ENCODE measurements at places on chromosomes 2 and 18. TPM values are rescaled to one million over a fixed set of nuclear protein-coding genes. Genes with fewer than 3 reads are reported as not detected.

The ANKRD30B gene
- 0.10 TPM for polyA plus RNA-seq

The CCDC150 gene
- polyA plus RNA-seq: 16.1 TPM

The GAREM1 gene
- polyA plus RNA-seq: 11.8 TPM

The MEIS1 gene
- polyA plus RNA-seq: 34.3 TPM

DNA sequence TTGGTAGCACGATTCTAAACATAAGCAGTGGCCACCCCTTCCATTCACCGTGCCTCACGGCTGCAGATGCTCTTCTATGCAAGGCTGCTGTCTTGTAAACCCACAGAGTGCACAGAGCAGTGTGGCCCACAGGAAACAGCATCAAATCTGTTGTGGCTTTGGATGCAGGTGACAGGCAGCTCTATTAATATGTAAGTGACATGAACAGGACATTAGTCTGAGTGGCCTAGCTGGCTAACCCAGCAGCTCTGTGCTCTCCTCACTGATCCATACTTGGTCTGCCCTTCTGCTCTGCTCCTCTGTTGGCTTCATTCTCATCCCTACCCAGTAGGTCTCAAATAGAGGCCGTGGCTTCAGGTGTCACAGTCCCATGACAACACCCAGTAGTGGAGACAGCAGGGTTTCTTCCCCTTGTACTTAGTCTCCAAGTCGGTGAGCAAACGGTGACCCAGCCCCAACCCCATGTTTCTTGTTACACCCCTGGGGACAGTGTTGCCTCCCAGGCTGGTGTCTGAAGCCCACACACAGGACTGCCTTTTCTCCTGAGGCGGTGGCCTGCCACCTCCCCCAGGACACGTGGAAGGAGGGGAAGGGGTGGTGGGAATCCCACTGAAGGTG lies 5.8 kb downstream of the SH3RF3 start:
- no peak overlapping the region for H3K27ac ChIP-seq
- H3K4me1 ChIP-seq: no peaks in the 10 kb centered on the region
- no peak overlapping the region for H3K4me3 ChIP-seq
- DNase-seq: no peak
- H3K36me3 ChIP-seq: no peaks in the 10 kb centered on the region
- peaks cover 57% of the 10 kb centered on the region for H3K27me3 ChIP-seq

GRCh38 chr18:55419947-55420664 lies 167.9 kb downstream of the TCF4 start:
- no peaks in the 10 kb centered on the region for H3K4me1 ChIP-seq
- H3K27ac ChIP-seq: no peak overlapping the region
- no peaks in the 10 kb centered on the region for H3K27me3 ChIP-seq

GRCh38 chr2:101655702-101656422 lies 41.6 kb upstream of the MAP4K4 start:
- H3K27ac ChIP-seq: no peak overlapping the region
- no peak for DNase-seq
- no peaks in the 10 kb centered on the region for H3K27me3 ChIP-seq
- no peak overlapping the region for H3K4me3 ChIP-seq
- no peaks in the 10 kb centered on the region for H3K36me3 ChIP-seq

DNA sequence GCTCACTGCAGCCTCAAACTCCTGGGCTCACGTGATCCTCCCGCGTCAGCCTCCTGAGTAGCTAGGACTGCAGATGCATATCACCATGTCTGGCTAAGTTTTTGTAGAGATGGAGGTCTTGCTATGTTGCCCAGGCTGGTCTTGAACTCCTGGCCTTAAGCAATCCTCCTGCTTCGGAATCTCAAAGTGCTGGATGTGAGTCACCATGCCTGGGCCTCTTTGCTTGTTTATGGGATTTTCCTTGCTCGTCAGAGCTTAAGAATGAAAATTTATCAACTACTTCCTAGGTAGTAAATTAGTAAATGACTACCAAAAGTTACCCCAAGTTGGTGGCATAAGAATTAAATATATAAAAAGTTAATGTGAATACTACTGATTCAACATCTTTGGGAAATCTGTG lies 51.0 kb downstream of the ACTR3 start:
- no peak for DNase-seq
- H3K27me3 ChIP-seq: no peaks in the 10 kb centered on the region
- no peaks in the 10 kb centered on the region for H3K4me1 ChIP-seq
- H3K36me3 ChIP-seq: peaks cover 49% of the 10 kb centered on the region

- no peak overlapping the region for H3K27ac ChIP-seq
- peaks cover 9% of the 10 kb centered on the region for H3K36me3 ChIP-seq
- H3K4me3 ChIP-seq: no peak overlapping the region
- no peak for DNase-seq
- H3K4me1 ChIP-seq: peaks cover 54% of the 10 kb centered on the region
Observed at GRCh38 chr18:2971741-2972552, 41.0 kb downstream of the LPIN2 start.

- no peaks in the 10 kb centered on the region for H3K36me3 ChIP-seq
- no peak overlapping the region for H3K4me3 ChIP-seq
- DNase-seq: no peak
- H3K4me1 ChIP-seq: no peaks in the 10 kb centered on the region
- H3K27ac ChIP-seq: no peak overlapping the region
- H3K27me3 ChIP-seq: no peaks in the 10 kb centered on the region
Observed at GRCh38 chr2:62320657-62321357, 124.9 kb downstream of the B3GNT2 start.

GRCh38 chr2:122980671-122981070 lies 1044.4 kb upstream of the CNTNAP5 start:
- no peaks in the 10 kb centered on the region for H3K4me1 ChIP-seq
- H3K36me3 ChIP-seq: no peaks in the 10 kb centered on the region
- no peaks in the 10 kb centered on the region for H3K27me3 ChIP-seq

DNA sequence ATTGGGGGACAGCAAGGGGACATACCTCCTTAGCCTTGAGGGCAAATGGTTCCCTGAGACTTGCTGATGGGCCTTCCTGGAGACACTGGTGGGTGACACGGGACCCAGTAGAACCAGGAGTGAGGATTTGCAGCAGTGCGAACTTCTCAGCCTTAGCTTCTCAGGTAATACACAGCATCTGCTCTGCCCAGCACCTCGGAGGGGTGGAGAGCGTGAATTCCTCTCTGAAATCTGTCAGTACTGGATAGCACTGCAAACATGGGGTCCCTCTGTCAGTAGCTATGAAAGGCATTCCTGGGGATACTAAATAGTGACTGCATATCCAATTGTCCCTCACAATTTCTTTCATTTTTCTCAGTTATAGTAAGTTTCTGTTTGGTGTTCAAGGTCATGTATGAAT lies 151.7 kb downstream of the GBX2 start:
- H3K4me3 ChIP-seq: no peak overlapping the region
- peaks cover 12% of the 10 kb centered on the region for H3K36me3 ChIP-seq
- no peaks in the 10 kb centered on the region for H3K27me3 ChIP-seq

DNA sequence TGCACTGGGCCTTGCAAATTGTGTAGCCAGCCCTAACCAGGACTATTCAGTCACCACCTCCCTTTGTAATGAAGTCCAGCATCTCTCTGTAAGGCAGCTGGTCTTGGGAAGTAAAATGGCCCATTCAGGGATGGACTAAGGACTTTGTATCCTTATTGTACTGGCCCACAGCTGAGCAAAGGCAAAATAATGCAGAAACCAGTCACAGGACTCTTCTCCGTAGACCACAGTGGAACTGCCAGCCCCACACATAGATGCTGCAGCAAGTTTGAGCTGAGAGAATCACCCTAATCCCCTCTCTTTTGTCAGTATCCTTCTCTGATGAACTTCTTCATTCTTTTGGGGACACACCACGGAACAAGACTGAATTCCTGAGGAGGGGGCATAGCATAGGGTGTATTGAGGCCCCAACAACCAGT lies 73.6 kb upstream of the RTN4 start:
- H3K27me3 ChIP-seq: no peaks in the 10 kb centered on the region
- no peak overlapping the region for H3K27ac ChIP-seq
- H3K4me1 ChIP-seq: peaks cover 3% of the 10 kb centered on the region

GRCh38 chr2:98598781-98599428 lies 9.4 kb downstream of the COA5 start:
- DNase-seq: no peak
- no peak overlapping the region for H3K4me3 ChIP-seq
- H3K27me3 ChIP-seq: no peaks in the 10 kb centered on the region
- no peak overlapping the region for H3K27ac ChIP-seq

GRCh38 chr2:176926453-176926852 lies 286.1 kb upstream of the HNRNPA3 start:
- H3K4me3 ChIP-seq: no peak overlapping the region
- H3K27me3 ChIP-seq: no peaks in the 10 kb centered on the region
- no peaks in the 10 kb centered on the region for H3K36me3 ChIP-seq
- no peak overlapping the region for H3K27ac ChIP-seq
- H3K4me1 ChIP-seq: no peaks in the 10 kb centered on the region
- DNase-seq: no peak

GRCh38 chr2:66327066-66327740 lies 107.7 kb upstream of the MEIS1 start:
- H3K27me3 ChIP-seq: peaks cover 3% of the 10 kb centered on the region
- no peak overlapping the region for H3K27ac ChIP-seq
- no peaks in the 10 kb centered on the region for H3K4me1 ChIP-seq

- H3K4me3 ChIP-seq: no peak overlapping the region
- H3K27me3 ChIP-seq: no peaks in the 10 kb centered on the region
- peaks cover 6% of the 10 kb centered on the region for H3K4me1 ChIP-seq
- peaks cover 6% of the 10 kb centered on the region for H3K36me3 ChIP-seq
- no peak for DNase-seq
Observed at GRCh38 chr2:120262761-120263428, 10.2 kb downstream of the RALB start.

GRCh38 chr2:168948621-168949212 lies 47.6 kb downstream of the G6PC2 start:
- H3K36me3 ChIP-seq: no peaks in the 10 kb centered on the region
- no peak overlapping the region for H3K4me3 ChIP-seq
- no peak for DNase-seq
- H3K4me1 ChIP-seq: no peaks in the 10 kb centered on the region

GRCh38 chr2:19358242-19359020 lies at the start of gene OSR1:
OSR1 (minus strand) TSS chr2:19358623; CDS start chr2:19353805, 4,818 bp downstream.
- no peak within 1 kb of the TSS for H3K27ac ChIP-seq
- peaks cover 31% of the 10 kb centered on the region for H3K4me1 ChIP-seq
- DNase-seq: peak; percentile 55

The RTP5 gene
- polyA plus RNA-seq: 0.07 TPM

The ERBB4 gene
- 0.37 TPM for polyA plus RNA-seq

DNA sequence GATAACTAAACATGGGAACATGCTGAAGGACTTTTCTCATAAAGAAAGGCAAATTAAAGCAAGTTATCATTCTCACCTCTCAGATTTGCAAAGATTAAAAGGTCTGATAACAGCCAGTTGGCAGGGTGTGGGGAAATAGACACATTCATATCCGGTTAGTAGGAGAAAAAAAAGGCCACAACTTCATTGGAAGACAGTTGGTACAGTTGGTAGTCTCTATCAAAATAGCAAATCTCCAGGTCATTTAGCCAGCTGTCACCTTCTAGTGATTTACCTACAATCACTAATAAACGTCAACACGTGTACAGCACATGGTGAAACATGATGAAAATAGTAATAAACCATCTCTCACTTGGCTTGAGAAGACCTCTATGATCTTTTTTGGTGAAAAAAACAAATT lies 16.6 kb downstream of the INPP5D start:
- H3K36me3 ChIP-seq: no peaks in the 10 kb centered on the region
- H3K4me3 ChIP-seq: no peak overlapping the region
- H3K27me3 ChIP-seq: peaks cover 4% of the 10 kb centered on the region
- H3K4me1 ChIP-seq: no peaks in the 10 kb centered on the region

- H3K36me3 ChIP-seq: no peaks in the 10 kb centered on the region
- no peaks in the 10 kb centered on the region for H3K4me1 ChIP-seq
- H3K4me3 ChIP-seq: no peak overlapping the region
- no peaks in the 10 kb centered on the region for H3K27me3 ChIP-seq
Observed at GRCh38 chr18:8845506-8845905, 140.2 kb downstream of the MTCL1 start.

DNA sequence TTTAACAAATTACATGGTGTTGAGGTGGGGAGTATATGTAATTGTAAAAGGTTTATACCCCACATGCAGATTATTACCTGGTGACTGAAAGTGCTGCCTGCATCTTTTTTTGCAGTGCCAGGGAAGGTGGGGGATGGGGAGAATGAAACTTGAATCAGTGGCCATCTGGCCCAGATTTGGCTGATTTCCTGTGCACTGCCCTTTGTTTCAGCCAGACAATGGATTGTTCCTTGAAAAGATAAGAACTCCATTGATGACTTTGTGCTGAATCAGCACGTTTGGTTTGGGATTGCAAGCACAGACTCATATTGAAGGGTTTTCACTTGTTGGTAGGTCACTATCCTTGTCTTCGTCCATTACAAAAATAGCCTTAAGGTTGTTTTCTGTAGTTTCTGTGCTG lies 20.9 kb downstream of the GREB1L start:
- DNase-seq: no peak
- H3K36me3 ChIP-seq: no peaks in the 10 kb centered on the region
- peaks cover 11% of the 10 kb centered on the region for H3K4me1 ChIP-seq
- no peaks in the 10 kb centered on the region for H3K27me3 ChIP-seq
- no peak overlapping the region for H3K4me3 ChIP-seq

GRCh38 chr2:54944724-54945326 lies 105.4 kb downstream of the RTN4 start:
- H3K27ac ChIP-seq: no peak overlapping the region
- no peak overlapping the region for H3K4me3 ChIP-seq
- no peaks in the 10 kb centered on the region for H3K27me3 ChIP-seq
- DNase-seq: no peak

The GALNT5 gene
- 14.3 TPM for polyA plus RNA-seq

DNA sequence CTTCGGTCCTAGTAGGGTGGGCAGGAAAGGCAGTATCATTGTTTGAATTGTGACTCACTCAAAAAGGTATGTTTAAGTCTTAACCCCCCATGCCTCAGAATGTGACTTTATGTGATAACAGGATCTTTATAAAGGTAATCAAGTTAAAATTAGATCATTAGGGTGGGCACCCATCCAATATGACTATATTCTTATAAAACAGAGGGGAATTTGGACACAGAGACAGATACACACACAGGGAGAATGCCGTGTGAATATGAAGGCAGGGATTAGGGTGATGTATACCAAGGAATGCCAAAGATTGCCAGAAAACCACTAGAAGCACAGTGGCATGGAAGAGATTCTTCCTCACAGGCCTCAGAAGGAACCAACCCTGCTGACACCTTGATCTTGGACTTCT lies 281.8 kb downstream of the CLIP4 start:
- H3K36me3 ChIP-seq: no peaks in the 10 kb centered on the region
- H3K27me3 ChIP-seq: no peaks in the 10 kb centered on the region
- no peak overlapping the region for H3K27ac ChIP-seq
- no peak for DNase-seq
- no peaks in the 10 kb centered on the region for H3K4me1 ChIP-seq

DNA sequence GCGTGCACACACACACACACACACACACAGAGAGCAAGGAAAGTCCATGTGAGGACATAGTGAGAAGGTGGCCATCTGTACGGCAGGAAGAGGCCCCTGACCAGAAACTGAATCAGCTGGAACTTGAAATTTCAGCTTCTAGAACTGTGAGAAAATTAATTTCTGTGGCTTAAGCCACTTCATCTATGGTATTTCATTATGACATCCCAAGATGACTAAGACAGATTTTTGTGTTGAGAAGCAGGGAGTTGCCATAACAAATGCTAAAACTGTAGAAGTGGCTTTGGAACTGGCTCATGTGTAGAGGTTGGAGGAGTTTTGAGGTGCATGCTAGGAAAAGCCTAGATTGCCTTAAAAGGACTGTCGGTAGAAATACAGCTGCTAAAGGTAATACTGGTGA lies 63.4 kb upstream of the ZBTB7C start:
- no peaks in the 10 kb centered on the region for H3K27me3 ChIP-seq
- no peak overlapping the region for H3K4me3 ChIP-seq
- DNase-seq: no peak
- no peaks in the 10 kb centered on the region for H3K4me1 ChIP-seq
- H3K36me3 ChIP-seq: no peaks in the 10 kb centered on the region
- H3K27ac ChIP-seq: no peak overlapping the region
